ENCODE measurements at places on chromosomes 7 and 10.

GRCh38 chr10:1059902-1060301 is 3.7 kb downstream of the WDR37 start:
- DNase-seq: no peak

DNA sequence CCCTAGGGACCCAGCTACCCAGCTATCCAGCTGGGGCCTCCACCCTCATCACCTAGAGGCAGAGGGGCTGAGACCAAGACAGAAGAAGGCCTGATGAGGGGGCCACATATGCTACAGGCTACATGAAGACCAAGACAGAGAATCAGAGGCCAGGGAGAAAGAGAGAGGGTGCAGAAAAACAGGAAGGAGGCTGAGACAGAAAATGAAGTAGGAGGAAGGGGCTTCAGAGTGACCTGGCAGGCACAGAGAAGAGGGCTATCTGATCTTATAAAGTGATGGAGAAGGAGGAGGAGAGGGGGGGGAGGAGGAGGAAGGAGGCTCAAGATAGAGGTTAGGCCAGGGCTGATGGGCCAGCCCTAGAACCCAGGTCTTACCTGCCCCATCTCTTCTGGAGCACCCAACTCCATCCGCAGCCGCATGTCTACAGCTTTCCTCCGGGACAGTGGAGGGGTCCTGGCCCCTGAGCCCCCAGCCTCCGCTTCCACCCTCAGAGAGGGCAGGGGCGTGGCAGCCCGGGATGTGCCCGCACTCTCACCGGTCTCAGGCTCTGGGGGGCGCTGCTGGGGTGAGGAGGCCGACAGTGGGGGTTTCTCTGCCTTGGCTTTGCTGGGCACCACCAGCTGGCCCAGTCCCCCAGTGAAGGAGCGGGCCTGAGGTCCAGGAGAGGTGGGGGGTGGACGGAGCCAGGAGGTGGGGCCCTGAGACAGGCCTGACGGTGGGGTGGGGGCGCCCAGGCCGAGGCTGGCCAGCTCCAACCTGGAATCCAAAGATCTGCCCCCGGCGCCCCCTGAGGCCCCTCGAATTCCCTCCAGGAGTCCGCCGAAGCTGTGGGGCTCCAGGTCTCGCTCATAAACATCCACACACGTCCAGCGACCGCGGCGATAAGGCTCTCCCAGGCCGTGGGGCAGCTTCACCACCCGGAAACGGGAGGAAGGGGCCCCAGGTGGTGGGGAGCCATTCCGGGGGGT is 1.8 kb downstream of the TSC22D4 start:
- DNase-seq: no peak

GRCh38 chr10:80861882-80862281 is 324.2 kb downstream of the SH2D4B start:
- DNase-seq: no peak

DNA sequence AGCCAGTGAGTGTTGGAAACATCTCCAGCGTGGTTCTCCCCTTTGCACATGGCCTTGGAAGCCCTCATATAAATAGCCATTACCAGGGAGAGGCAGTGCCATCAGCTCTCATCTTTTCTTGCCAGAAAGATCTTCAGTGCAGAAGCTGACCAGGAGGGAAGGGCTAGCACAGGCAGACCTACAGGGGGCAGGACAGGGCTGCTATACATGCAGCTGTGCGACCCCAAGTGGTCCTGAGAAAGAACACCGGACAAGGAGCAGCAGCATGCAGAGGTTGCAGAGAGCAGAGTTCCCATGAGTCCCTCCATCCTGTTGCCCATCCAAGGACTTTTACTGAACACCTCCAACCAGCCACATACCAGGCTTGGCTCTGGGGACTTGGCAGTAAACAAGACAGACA is 17.1 kb downstream of the GRID1 start:
- DNase-seq: no peak

GRCh38 chr7:90007001-90007654 is 147.1 kb upstream of the STEAP1 start:
- no peak for DNase-seq

DNA sequence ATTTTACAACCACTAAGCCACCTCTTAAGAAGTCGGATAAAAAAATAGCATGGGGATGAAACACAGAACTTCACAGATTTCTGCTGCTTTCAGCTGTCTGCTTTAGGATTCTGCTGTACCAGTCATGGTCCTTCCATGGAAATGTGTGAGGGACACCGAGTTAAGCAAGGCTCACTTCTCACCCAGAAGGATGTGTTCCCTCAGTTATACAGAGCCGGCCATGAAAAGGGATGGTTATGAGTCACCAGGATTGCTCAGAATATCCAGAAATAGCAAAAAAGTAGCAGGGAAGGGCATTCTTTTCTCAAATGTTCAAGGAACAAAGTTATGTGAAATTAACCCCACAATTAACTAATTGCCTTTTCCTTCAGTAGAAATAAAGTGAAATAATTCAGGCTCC is 124.4 kb downstream of the AMPH start:
- no peak for DNase-seq

- no peak for DNase-seq
These were observed 125.7 kb downstream of the TEX36 start for GRCh38 chr10:125557311-125557710.

- no peak for DNase-seq
These were observed 27.7 kb downstream of the ZCCHC24 start for GRCh38 chr10:79417731-79418130.

Measured in dorsolateral prefrontal cortex (tissue), 122 donors.